ENCODE measurements at places on chromosomes 7 and 10.
A peak's percentile ranks its signal among the peaks of the same experiment; 100 is the strongest.

- no peak for DNase-seq
These were observed 30.9 kb downstream of the LEP start for GRCh38 chr7:128271942-128272481.

GRCh38 chr10:95745501-95745900 is 10.5 kb upstream of the ENTPD1 start:
- no peak for DNase-seq

- no peak for DNase-seq
These were observed 34.2 kb downstream of the C10orf71 start for GRCh38 chr10:49333192-49333591.

- peak; percentile 24 for DNase-seq
These were observed 11.1 kb downstream of the C7orf57 start for GRCh38 chr7:48046458-48046857.

DNA sequence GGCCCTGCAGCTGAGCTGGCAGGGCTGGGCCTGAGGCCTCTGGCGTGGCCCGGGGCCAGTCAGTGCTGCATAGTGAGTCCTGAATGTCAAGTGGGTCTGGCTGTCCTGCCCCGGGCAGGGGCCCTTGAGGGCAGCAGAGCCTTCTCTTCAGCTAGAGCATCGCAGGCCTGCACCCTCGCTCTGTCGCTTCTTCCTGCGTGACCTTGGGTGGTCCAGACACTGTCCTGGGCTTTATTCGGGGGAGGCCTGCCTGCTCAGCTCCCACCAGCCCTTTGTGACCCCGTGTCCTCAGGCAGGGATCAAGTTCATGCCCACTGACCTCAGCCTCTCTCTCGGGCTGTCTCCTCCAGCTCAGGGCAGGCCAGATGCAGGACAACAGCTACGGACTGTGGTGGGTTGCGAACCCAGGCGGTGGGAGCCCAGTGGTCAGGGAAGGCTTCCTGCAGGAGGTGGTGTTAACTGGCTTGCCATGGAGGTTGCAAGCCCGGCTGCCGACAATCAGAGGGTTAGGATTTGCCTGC is 3.4 kb downstream of the TTYH3 start:
- DNase-seq: no peak

GRCh38 chr7:7323352-7323751 is 141.0 kb downstream of the C1GALT1 start:
- no peak for DNase-seq

DNA sequence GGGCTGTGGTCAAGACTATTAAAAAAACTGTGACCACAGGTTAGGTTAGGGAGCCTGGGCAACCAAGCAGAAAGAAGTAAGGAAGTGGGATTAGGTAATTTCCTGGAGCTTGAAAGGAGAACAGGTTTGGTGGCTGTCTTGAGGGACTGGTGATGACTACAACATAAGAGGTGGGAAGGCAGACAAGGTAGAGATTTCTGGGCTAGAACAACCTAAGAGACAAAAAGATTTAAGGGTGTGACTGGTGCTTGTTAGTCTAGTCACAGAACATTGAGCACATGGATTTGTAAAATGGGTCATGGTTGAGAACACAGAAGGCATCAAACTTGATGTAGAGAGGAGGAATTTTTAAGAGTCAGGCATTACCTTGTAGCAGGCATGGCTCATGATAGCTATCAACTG is 123.7 kb upstream of the ASAH2 start:
- no peak for DNase-seq

- no peak for DNase-seq
These were observed 78.1 kb downstream of the INHBA start for GRCh38 chr7:41624818-41625217.

- DNase-seq: no peak
These were observed 72.8 kb downstream of the INSYN2A start for GRCh38 chr10:127123626-127124025.

- DNase-seq: peak; percentile 82
These were observed 59.2 kb downstream of the CDHR3 start for GRCh38 chr7:106022193-106022821.
